Uterus (tissue), 4 donors: ENCODE measurements at places on chromosomes 1 and 21. TPM values are rescaled to one million over a fixed set of nuclear protein-coding genes. Genes with fewer than 3 reads are reported as not detected.

The VWA5B1 gene
- total RNA-seq = not detected

The LCE1F gene
- total RNA-seq = not detected

The TLR5 gene
- 9.9 TPM for total RNA-seq

The SELL gene
- total RNA-seq = 0.70 TPM

The GORAB gene
- total RNA-seq = 26.9 TPM

The ADCY10 gene
- total RNA-seq = 1.2 TPM

The CERS2 gene
- 108 TPM for total RNA-seq

The NEK7 gene
- total RNA-seq = 145 TPM

The NBPF11 gene
- 13.8 TPM for total RNA-seq

The CGN gene
- total RNA-seq = 7.3 TPM

The KPRP gene
- not detected for total RNA-seq

The VWA1 gene
- total RNA-seq = 33.0 TPM

The MYOG gene
- total RNA-seq = not detected

The MTARC2 gene
- 24.6 TPM for total RNA-seq

The NKAIN1 gene
- total RNA-seq = not detected

The LYPD8 gene
- not detected for total RNA-seq
